ENCODE measurements at places on chromosomes 6 and 20. TPM values are rescaled to one million over a fixed set of nuclear protein-coding genes. Genes with fewer than 3 reads are reported as not detected.

DNA sequence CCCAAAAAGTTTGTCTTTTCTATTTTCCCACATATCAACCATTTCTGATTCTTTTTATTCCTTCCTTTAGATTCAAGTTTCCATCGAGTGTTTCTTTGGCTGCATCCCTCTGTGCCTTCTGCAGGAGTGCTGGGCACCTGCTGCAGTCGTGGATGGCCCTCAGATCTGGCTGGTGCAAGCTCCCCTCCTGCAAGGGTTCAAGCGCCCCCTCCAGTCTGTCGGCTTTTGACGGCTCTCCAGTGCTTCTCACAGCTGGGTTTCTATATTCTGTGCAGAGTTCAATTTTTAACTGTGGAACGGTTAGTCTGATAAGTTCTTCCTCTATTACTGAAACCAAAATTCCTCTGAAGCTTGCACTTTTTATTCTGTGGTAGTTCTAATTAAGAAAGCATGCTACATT is 132.1 kb downstream of the HUS1B start:
- no peak for DNase-seq

DNA sequence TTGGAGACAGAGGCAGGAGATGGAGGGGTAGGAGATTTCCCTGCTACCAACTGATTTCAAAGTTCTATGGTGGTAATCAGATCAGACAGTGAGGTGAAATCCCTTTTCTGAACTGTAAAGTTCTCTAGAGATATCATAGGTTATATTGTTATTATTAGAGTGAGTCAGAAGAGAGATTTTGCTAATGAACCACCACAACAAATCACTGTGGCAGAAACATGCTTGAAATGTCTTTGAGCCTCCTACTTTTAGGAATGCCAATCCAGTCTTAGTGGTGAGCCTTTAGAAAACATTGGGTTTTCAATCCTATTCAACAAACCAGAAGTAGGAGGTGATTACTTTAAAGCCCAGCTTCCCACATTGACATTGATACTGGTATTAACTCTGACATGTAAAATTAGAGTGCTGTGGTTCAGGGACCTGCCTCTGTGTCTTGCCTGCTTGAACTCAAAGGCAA is 136.7 kb upstream of the CNR1 start:
- DNase-seq: no peak

Gene HDGFL1
- not detected for total RNA-seq

- no peak for DNase-seq
Measured at GRCh38 chr20:18666803-18667415, 79.1 kb downstream of the DTD1 start.

- DNase-seq: no peak
Measured at GRCh38 chr6:74091136-74091793, 395.3 kb downstream of the CD109 start.

- peak; percentile 63 for DNase-seq
Measured at GRCh38 chr6:46014511-46015118, 1.0 kb downstream of the CLIC5 start.

GRCh38 chr6:155003476-155003875 is 8.4 kb downstream of the TIAM2 start:
- no peak for DNase-seq

GRCh38 chr20:3105256-3106137 is 21.0 kb upstream of the AVP start:
- no peak for DNase-seq

Gene AGPAT1
- 56.2 TPM for total RNA-seq

GRCh38 chr20:22412977-22413868 is 171.1 kb downstream of the FOXA2 start:
- no peak for DNase-seq

Gene TEAD3
- 98.0 TPM for total RNA-seq

GRCh38 chr6:5132731-5133130 is 47.6 kb downstream of the PPP1R3G start:
- peak; percentile 61 for DNase-seq

Gene LRRN4
- total RNA-seq: not detected

DNA sequence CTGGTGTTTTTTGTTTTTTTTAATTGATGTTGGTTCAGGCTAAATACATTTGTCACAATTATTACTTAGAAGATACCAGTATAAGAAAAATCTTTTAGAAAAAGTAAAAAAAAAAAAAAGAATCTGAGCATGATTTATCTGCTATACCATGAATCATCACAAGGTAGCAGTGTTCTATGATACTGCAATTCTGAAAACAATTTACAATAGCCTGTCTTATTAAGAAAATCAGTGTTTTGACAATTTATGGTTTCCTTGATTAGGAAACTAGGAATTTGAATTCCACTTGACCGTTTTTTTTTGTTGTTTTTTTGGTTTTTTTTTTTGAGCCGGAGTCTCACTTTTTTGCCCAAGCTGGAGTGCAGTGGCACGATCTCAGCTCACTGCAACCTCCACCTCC is 9.3 kb upstream of the MAK start:
- DNase-seq: no peak

DNA sequence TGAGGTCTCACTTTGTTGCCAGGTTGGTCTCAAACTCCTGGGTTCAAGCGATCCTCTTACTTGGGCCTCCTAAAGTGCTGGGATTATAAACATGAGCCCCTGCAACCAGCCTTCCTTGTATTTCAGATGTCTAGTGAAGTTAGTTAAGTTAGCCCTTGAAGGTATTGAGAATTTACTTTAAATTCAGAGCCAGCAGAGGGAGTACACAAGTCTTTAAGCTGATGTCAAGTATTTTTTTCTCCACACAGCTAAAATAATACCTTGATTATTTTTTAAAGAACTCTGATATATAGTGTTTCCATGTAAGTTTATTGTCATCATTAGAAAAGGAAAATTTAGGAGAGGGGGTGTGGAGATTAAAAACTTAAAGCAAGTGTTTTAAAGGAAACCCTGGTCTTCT is 9.8 kb downstream of the FOXO3 start:
- no peak for DNase-seq
